ENCODE measurements at places on chromosomes 6 and 20. TPM values are rescaled to one million over a fixed set of nuclear protein-coding genes. Genes with fewer than 3 reads are reported as not detected.
A peak's percentile ranks its signal among the peaks of the same experiment; 100 is the strongest.

DNA sequence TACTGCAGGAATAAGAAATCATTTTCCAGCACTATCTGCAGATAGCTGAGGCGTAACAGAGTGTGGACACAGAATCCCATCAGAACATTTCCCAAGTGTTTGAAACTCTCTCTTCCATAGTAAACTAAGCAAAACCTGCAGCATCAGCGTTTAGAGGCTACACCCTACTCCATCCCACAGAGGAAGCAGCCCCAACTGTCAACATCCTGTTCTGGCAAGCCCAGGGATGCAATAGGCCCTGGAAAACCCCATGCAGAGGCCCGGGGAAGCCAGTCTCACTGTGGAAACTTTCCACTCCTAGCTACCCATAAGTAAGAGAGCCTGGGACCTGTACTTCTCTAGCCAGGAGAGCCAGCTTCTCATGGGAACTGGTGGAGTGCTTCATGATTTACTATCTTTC, 129.4 kb downstream of the LY86 start:
- DNase-seq, result peak; percentile 66

The CYP39A1 gene
- 14.4 TPM for total RNA-seq

GRCh38 chr20:19265646-19266374, 53.4 kb downstream of the SLC24A3 start:
- DNase-seq, result no peak

DNA sequence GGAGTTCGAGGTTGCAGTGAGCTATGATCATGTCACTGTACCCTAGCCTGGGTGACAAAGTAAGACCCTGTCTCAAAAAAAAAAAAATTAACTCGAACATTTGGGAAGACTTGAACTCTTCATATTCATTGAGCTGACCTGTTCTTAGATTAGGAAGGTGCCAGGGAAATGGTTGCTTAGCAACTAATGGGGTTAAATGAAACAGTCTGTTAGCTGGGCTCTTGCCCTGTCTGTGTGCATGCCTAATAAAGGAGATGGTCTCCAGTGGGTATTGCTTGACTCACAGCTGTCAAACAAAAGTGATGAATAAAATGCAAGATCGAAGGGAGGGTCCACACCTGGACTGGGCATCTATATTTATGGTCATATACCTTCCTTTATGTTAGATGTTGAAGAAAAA, 101.8 kb downstream of the KLHL32 start:
- DNase-seq, result no peak

DNA sequence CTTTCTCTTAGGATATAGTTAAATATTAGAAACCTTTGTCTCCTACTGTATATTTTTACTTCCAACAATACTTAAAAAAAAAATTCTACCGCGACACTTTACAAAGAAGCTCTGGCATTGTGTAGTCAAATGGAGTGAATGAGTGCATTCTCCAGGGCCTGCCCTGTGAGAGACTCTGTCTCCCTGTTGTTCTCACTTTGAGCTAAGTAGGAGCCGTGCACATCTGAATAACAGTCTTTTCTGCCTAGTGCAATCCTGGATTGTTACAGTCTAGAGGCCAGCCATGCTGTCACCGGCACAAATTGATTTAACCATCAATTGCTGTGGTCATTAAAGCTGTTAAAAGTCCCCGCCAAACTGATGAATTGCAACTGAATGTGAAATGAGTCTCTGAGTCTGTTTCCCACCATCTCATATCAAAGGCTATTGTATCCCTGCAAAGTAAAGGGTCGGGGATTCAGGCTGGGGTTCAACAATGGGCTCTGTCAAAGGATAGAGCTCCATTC, 156.0 kb downstream of the RFPL4B start:
- no peak for DNase-seq

GRCh38 chr6:91268941-91269340, 682.1 kb upstream of the MAP3K7 start:
- DNase-seq, result no peak

The RNF182 gene
- 5.0 TPM for total RNA-seq

The LY6G6F gene
- total RNA-seq, result 0.21 TPM

GRCh38 chr6:118485601-118486550, 62.2 kb upstream of the PLN start:
- no peak for DNase-seq

GRCh38 chr6:155791186-155791585, 335.5 kb upstream of the NOX3 start:
- DNase-seq, result no peak

GRCh38 chr6:119671105-119671504, 321.5 kb upstream of the MAN1A1 start:
- no peak for DNase-seq

The BPIFA3 gene
- total RNA-seq, result not detected

GRCh38 chr20:1014471-1014870, 12.4 kb upstream of the RSPO4 start:
- DNase-seq, result no peak

The FNDC1 gene
- total RNA-seq, result 0.40 TPM

GRCh38 chr6:17454316-17455005, 61.1 kb downstream of the CAP2 start:
- DNase-seq, result no peak

GRCh38 chr20:51767867-51768758, at the start of gene ATP9A:
Gene ATP9A (minus strand): TSS chr20:51768390. CDS start chr20:51768369, 21 bp downstream.
- peak; percentile 48 for DNase-seq

GRCh38 chr6:41505122-41506049, 40.8 kb upstream of the FOXP4 start:
- DNase-seq, result peak; percentile 97

DNA sequence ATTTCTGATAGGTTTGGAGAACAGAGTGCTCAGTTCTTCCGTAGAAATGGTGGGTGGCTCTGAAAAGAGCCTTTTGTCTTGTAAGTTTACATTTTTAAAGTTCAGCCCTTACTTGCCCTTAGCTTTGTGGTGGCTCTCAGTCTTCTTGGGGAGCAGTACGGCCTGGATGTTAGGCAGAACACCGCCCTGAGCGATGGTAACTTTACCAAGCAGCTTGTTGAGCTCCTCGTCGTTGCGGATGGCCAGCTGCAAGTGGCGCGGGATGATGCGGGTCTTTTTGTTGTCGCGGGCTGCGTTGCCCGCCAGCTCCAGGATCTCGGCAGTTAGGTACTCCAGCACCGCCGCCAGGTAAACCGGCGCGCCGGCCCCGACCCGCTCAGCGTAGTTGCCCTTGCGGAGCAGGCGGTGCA, 19.5 kb downstream of the OR2B2 start:
- DNase-seq, result no peak

- DNase-seq, result no peak
These were observed 59.0 kb downstream of the AFG1L start for GRCh38 chr6:108353853-108354252.

The OOEP gene
- total RNA-seq, result not detected

GRCh38 chr20:19275630-19276071, 63.2 kb downstream of the SLC24A3 start:
- peak; percentile 93 for DNase-seq

GRCh38 chr6:120648713-120649112, 685.6 kb downstream of the TBC1D32 start:
- no peak for DNase-seq

The FKBP1C gene
- total RNA-seq, result 0.48 TPM

GRCh38 chr6:145453376-145453775, 281.9 kb downstream of the EPM2A start:
- DNase-seq, result peak; percentile 1

The HCRTR2 gene
- not detected for total RNA-seq

The HLA-DQB1 gene
- total RNA-seq, result 4.1 TPM

DNA sequence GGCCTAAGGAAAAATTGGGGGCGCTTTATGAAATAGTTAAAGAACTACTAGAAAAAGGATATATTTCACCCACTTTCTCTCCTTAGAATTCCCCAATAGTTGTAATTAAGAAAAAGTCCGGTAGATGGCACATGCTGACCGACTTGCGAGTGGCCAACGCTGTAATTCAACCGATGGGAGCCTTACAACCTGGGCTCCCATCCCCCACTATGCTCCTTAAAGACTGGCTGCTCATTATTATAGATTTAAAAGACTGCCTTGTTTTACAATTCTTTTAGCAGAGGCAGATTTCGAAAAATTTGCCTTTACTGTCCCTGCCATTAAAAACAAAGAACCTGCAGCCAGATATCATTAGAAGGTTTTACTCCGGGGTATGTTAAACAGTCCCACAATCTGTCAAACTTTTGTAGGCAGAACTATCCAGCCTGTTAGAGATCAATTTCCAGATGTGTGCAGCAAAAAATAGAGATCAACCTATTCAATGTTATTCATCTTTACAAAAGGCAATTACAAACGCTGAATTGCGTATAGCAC, 58.5 kb upstream of the PRSS16 start:
- DNase-seq, result peak; percentile 94

DNA sequence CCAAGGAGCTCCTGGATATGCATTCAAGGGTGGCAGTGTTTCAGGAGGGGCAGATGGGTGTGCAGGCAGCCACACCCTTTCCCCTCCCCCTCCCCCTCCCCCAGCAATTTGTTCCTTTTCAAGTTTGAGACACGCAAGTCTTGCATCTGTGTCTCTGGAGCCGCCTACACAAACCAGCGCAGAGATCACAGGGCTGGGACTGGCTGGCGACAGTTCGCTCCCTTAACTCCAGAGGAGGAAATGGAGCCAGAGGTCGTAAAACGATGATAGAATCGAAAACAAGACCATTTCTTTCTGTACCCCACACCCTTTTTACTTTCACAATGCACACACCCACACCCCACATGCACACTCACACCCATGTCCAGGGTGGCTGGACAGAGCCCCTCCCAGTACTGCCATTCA, 163.1 kb downstream of the LY86 start:
- DNase-seq, result no peak

DNA sequence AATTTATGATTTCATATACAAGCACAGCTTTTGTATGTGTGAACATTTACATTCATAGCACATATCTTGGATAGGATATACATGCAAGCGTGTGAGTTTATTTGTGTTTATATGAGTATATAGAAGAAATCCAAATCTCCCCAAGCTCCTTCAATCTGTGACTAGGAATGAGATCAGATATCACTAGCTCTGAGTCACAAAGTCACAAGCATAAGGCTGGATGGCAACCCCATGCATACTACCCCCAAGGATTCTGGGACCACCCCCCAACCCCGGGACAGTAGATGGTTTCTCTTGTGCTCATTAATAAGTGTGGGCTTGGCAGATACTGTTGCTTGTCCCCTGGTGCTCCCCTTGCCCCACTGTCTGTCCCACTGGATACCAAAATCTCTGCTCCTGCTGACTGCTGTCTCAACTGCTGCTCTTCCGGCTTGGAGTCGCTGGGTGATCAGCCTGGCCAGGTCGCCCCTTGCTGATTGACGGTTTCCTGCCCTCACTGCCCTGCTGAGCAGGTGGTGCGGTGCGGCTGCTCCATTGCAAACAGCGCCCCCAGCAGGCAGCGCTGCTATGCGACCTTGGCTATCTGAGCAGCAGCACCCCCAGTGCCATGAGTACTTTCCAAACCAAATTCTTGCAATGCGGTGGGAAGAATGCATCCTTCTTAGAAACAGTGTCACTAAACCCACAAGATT, 279.4 kb downstream of the CD83 start:
- no peak for DNase-seq

GRCh38 chr6:7051780-7052442, 55.9 kb upstream of the RREB1 start:
- DNase-seq, result peak; percentile 73

- DNase-seq, result peak; percentile 78
These were observed 21.0 kb upstream of the PDE7B start for GRCh38 chr6:135830452-135830881.

DNA sequence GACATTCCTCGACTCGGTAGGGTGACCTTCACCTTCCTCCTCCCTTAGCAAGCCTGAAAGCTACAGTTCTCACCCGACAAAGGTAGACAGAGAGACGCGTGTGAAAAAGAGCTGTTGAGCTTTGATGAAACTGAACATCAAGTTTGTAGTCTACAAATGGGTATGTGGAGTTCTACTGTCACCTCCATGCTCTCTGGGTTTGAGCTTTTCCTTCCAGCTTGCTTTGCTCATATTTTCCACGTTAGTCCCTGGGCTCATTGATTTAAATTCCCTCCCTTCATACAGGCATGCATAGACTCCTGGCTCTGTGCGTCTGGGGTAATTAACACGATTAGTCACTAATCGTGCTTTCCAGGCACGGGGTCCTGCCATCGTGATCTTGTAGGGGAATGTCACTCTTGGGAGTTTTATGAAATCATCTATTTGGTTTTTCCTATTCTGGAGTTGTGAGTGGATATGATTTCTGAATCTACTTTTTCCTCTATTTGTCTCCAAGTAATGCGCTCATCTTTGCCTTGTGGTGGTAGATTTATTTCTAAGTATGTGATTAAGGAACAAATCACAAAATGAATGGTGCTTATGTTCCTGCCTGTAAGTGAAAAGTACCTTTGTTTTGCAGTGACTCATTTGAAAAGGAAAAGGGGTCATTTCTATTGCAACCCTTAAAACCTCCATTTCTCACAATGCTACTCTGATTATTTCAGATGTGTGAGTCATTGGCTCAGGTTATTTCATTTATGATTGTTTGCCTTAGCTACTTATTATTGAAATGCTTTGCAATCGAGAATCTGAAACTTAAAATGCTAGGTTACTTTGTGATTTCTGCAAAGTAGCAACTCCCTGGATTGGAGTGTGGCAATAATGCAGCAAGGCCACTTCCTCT, 154.6 kb downstream of the ZDHHC14 start:
- DNase-seq, result no peak

The SIRPD gene
- 0.28 TPM for total RNA-seq

The SYTL3 gene
- total RNA-seq, result 14.8 TPM

The SLC22A16 gene
- total RNA-seq, result 1.3 TPM

DNA sequence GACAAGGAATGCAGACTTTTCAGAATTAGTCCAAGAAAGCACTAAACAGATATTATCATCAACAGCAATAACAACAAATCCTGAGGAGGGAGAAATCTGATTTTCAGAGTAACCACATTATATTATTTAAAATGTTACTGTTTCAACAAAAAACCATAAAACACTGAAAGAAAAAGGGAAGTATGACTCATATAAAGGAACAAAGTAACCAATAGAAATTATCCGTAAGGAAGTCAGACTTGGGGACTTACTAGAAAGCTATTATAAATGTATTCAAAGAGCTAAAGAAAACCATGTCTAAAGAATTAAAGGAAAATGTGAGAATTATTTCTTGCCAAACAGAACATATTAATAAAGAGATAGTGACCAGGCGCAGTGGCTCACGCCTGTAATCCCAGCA, 98.1 kb downstream of the MYLK4 start:
- DNase-seq, result no peak

GRCh38 chr6:43192911-43193310, 10.9 kb downstream of the CUL9 start:
- no peak for DNase-seq
